ENCODE measurements at places on chromosomes 3 and 15.

DNA sequence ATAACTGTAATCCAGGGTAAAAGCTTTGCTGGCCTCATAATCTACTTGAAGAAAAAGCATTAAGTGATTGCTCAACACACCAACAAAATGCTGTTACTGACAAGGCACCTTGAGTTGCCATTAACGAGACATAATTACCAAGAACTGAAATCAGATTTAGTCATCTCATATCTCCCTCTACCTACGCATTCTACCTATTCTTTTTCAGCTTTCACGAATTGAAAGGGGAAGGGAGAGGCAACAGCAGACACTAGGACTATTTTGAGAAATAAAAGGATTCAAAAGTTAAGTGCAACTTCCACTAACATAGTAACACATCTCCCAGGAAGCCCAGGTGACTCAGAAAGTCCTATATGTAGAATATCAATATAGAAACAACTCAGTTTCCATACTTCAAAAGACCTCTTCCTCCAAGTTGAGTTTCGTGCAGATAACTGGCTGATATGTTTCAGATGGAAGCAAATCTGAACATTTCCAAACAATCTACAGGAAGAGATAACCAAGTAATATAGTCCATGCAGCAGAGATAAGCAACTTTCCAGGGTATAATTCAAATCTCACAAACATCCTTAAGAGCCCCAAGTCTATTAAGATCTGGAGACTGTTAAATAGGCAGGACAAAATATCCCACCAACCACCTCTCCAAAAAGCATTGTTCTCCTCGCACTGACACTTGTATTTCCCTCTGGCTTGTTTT is 1.9 kb downstream of the OSBPL10 start:
- no peak for DNase-seq

- DNase-seq, result no peak
Measured at GRCh38 chr3:193262707-193263106, 21.7 kb downstream of the PLAAT1 start.

DNA sequence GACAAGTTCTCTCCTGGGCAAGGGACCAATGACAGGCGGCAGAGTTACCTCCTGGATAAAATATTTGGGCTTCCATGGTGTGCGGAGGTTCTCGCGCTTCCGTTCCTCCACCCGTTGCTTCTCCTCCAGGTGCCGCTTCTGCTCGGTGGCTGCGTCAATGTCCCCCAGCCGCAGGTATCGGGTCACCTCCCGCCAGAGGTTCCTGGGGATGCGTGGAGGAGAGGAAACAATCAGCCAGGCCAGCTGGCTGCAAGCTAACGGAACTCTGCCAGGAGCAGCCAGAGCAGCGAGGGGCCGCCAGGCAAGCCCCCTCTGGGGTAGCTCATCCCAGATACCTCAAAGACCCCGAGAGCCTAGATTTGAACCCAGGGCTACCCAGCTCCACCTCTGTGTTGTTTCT is 131.3 kb downstream of the STT3B start:
- no peak for DNase-seq

DNA sequence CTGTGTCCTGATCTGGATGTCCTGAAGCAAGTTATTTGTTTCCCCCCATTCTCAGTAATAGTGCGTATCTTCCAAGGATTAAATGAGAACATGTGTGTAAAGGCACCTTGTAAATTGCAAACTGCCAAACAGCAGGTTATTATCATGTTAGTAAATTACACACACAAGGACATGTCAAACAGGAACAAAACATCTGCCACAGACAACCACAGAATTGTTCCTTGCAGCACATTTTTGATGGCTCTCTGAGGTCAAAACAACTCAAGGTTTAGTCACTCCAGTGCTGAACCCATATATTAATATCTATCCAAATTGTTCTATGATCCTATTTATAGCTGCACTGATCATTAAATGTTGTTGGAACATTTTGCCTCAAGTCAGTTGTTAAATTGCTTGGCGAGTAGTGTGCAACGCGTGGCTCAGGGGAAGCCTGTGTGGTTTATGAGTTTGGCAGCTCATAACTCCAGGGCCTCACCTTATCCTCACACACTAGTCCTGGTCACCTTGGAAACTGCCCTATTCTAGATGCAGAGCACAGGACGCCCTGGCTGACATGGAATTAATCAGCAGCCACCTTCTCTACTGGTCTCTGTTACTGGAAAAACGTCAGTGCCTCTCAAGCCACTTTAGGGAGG is 46.3 kb upstream of the CDV3 start:
- DNase-seq, result no peak

All from adrenal gland (tissue), 19 donors.